HCT116 (cell line): ENCODE measurements at places on chromosomes 7 and 10. TPM values are rescaled to one million over a fixed set of nuclear protein-coding genes. Genes with fewer than 3 reads are reported as not detected.
A peak's percentile ranks its signal among the peaks of the same experiment; 100 is the strongest.

DNA sequence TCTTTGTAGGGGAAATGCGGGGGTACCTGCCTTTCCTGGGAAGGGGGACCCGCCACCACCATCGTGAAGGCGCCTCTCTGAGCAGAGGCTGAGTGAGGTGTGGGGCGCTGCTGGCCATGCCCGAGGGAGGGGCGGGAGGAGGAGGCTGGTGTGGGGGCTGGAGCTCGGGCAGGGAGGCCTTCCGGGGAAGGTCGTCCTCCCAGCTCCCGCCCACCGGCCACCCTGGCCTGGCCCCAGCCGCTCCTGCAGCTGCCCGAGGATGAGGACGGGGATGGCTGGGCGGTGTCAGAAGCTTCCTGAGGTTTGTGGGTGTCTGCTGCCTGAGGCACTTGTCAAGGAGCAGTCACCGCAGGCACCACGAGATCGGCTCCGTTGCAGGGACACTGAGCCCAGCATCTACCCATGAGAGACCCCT is 11.4 kb downstream of the PWWP2B start:
- no peak for DNase-seq

The PTPRZ1 gene
- 0.25 TPM for total RNA-seq

DNA sequence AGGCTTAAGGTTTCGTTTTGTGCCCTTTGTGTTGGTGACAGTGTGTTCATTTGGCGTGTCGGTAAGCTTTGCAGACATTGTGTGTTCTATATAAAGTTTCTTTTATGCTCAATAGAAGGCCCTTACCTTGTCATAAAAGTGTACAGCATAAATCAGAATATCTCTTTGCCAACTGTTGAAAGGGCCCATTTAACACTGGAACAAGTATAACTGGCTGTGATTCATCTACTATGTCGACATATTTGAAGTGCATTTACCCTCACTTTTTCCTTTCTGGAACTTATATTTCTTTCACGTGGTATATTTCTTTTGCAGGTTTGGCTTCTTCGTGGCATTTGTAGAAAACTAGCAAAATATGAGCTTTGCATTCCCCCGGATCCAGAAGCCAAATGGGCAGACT is 32.7 kb downstream of the EEPD1 start:
- no peak for DNase-seq

The FOXL3 gene
- not detected for total RNA-seq

The SLC26A4 gene
- total RNA-seq, result 0.66 TPM

- DNase-seq, result no peak
These were observed 224.8 kb upstream of the LYZL1 start for GRCh38 chr10:29063806-29064644.

DNA sequence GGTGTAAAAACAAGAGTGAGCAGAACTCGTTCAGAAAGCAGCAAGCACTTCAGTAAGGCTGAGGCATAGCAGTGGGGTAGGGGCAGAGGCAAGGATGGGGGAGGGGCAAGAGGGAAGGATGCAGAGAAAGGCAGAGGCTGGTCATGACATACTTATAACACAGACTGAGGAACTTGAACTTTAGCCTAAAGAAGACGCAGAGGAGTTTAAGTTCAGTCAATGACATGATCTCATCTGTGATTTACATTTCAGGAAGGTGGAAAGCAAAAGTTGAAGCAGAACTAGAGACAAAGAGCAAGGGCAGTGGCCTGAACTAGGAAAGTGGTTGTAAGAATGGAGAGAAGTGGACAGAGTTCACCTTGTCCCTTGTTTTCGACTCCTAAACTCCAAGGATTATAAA is 15.8 kb downstream of the MACC1 start:
- DNase-seq, result no peak

DNA sequence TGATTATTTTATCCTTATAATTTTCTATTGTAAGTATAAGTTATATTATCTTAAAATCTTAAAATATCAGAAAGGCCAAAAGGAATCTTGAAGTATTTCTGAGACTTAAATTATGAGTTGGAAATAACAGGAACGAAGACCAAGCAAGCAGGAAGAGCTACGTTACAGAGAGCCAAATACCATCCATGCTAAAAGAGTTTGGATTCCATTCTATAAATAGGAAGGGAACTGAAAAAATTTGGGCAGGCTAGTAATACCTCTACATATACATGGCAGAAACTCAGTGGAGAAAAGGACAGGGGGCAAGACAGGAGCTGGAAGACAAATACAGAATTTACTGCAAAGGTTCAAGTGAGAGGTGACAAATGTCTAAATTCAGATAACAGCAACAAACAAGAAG is 16.7 kb downstream of the ITGB1 start:
- DNase-seq, result no peak

DNA sequence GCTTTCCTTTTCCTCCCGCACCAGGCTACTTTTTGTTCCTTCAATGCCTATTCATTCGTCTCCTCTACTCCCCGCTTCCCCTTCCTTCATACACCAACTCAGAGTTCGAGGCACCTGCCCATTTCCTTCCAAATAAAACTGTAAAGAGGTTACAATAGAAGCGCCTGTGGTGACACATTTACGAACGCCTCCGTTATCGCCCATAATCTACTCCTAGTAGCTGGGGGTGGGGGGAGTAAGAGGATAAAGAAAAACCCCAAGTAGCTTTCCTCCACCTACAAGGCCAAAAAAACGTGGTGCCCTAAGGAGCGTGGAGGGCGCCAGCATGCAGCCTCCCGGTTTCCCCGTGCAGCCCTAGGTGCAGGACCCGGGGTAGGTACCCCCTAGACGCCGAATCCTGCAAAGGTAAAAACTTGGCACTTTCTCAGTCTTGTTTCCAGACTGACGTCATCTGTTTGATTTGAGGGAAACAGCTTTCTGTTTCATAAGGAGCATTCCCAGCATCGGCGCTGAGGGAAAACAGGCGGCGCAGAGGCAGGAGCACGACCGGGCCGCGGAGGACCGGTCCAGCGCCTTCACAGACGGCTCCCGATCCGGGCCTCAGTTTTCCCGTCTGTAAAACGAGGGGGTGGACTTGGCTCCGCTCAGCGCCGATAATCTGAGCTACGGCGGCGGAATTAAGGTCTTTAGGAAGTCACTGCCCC is 922 bp downstream of the PPA1 start:
- no peak for DNase-seq

GRCh38 chr10:93150289-93150688 is 76.6 kb downstream of the CYP26A1 start:
- no peak for DNase-seq

GRCh38 chr10:5818894-5819293 is 5.7 kb upstream of the GDI2 start:
- DNase-seq, result no peak

- no peak for DNase-seq
These were observed 355.4 kb downstream of the KCNMA1 start for GRCh38 chr10:77282163-77282562.

- no peak for DNase-seq
These were observed 18.7 kb upstream of the DDIT4 start for GRCh38 chr10:72254813-72255568.

DNA sequence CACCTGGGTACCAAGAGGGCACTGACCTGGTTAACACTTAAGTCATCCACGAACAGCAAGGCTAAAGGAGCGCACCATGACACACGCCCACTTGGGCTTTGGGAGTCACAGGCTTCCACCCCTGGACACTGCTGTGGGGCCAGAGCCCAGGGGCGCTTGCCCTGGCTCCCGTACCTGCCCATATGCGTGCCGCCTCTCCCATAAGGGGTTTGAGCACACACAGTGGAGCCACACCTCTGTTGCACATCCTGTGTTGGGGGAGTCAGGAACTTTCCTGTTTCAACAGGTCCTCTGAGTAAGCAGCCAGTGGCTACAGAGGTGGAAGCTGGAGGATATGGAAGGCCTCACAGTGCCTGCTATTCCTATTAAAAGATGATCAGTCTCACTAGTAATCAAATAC is 152.0 kb downstream of the REEP3 start:
- DNase-seq, result no peak

DNA sequence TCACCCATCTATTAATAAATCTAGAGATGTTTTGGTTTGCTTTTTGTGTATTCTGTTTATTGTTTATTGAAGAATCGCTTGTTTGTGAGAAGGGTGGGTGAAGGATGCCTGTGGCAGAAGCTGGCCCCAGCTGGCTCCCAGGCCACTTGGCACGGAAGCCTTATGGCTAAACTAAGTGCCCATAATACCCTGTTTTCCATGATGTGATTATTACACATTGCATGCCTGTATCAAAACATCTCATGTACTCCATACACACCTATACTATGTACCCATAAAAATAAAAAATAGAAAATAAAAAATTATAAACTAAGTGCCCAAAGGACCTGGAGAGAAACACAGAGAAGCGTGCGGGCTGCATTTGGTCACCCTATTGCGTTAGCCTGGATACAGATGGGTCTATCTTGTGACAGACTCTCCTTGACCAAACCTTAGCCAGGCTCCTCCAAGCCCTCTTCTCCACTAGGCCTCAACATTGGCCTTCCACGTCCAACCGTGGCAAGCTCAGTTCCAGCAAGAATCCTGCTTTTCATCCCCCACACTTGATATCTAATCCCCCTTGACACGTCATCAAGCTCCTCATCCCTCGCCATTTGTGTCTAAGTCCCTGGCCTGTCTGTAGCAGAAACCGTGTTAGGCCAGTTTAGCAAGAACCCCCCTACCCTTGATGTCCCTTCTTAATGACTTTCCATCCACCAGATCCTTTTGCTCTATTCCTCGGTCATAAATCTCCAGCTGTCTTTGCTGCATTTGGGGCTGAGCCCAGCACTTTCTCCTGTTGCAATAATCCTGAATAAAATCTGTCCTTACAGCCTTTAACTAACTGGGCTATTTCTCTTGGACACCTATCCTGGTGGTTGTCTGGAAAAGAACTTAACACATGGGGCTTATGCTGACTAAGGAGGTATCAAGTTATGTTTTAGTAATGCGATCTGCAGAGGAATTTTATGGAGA is 245.2 kb downstream of the TNS3 start:
- DNase-seq, result no peak

The SPDYE9 gene
- not detected for total RNA-seq

GRCh38 chr10:32197423-32197822 is 141.2 kb upstream of the KIF5B start:
- no peak for DNase-seq

The COL28A1 gene
- total RNA-seq, result 0.12 TPM

DNA sequence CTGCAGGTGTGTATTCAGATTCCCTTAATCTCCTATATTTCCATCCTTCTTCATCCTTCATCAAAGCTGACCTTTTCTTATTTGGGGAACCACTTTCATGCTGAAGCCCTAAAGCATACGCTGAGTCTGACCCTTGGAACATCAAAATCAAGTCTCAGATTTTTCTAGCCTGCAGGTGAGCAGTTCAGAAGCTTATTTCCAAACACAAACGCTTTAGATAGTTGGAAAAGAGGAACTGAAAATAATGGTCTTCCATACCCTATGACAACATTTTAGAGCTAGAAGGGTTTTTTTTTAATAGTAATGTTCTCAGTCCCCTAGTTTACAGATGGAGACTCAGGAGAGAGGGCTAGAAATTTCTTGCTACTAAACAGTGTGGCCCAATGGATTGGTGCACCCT is 1.6 kb upstream of the AGK start:
- DNase-seq, result no peak

GRCh38 chr7:105581066-105581811 is at the start of gene EFCAB10:
EFCAB10 (minus strand) TSS chr7:105581493; CDS start chr7:105581463, 30 bp downstream.
- peak; percentile 56 for DNase-seq

The SPAM1 gene
- not detected for total RNA-seq

The EGR2 gene
- 2.3 TPM for total RNA-seq

DNA sequence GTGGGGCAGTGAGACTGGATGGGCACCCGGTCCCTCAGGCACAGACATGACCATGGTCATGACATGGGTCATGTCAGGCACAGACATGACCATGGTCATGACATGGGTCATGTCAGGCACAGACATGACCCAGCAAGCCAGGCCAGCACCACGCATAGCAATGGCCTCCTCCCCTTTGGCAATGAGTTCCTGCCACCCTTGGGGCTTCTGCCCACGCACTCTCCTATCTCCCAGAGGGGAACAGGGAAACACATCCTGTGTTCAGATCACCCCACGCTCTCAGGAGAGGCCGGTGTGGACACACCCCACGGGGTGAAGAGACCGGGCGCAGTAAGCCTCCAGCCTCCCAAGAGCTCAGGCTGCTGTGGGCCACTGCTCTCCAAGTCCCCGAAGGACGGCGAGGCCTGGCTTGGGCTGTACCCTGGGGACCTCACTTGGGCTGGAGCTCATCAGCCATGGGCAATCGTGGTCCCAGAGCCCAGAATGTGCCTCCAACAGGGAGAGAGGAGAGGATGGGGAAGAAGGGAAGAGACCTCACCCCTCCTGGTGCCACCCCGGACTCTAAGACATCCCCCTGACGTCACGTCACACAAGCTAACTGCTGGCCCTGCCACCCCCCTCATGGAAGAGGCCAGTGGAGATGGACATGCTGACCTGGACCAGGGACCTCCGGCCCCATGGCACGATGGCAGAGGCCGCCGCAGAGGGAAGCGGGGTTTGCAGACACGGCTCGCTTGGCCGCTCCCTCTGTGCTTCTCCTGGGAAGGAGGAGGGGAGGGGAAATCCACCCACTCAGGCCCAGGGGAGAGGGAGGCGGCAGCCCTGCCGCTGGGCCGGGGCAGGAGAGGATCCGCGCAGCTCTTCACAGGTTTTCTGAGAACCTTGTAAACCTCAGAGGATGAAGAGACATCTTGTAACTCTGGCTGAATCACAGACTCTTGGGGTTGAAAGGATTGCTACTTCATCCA is 269.6 kb downstream of the ELFN1 start:
- no peak for DNase-seq

- no peak for DNase-seq
These were observed 347.5 kb upstream of the ZMIZ1 start for GRCh38 chr10:78721231-78721630.

The PTN gene
- not detected for total RNA-seq

GRCh38 chr7:97006055-97006815 is 882 bp downstream of the DLX6 start:
- DNase-seq, result no peak

DNA sequence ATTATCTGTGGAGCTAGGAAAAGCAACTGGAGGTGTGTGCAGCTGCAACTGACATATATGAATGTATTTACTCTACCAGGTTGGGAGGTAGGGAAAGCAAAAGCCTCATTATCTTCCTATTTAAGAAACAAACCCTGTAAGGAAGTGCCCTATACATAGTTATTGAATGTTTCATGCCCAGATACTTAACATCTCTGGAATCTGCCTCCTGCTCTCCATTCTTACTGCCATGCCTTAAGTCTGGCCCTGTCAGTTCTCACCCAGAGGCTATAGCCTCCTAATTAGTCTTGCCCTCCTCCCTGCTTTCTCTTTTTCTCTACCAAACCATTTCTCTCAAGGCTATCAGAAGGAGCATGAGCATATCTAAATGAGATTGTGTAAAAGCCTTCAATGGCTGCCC is 542.6 kb upstream of the LRRN3 start:
- no peak for DNase-seq

DNA sequence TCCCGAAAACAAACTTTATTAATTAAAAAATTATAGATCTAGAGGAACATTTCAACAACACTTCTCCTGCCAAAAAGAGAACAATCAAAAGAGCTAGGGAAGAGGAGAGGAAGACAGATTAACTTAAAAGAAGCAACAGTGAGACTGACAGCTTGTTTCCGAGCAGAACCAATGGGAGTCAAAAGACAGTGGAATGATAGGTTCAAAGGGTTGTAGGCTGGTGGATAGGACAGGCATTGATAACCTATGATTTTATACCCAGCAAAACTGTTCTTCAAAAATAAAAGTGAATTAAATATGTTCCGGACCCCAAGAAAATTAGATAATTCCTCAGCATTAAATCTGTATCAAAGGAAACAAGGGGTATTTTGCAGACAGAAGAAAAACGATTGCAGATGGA is 207.6 kb downstream of the MAD1L1 start:
- no peak for DNase-seq

The DYNC1I1 gene
- not detected for total RNA-seq
